ENCODE measurements at places on chromosomes 5 and 9.

DNA sequence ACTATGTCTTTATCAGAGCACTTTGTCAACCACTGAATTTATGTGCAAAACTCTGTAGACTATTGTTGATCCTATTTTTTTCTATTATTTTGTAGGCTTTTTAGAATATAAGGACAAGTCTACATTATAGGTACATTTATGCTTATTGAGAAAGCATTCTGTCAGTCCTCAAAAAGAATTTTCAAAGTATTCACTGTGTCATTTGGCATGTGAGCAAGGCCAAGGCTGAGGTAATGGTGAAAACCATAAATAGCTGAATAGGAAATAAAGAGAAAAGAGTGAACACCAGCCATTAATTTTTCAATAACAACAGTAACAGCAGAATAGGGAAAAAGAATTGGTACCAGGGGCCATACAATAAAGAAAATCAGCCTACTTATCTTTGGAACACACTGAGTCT, 21.0 kb downstream of the SKIC3 start:
- DNase-seq, result no peak

- DNase-seq, result no peak
Observed at GRCh38 chr5:122755783-122756182, 19.1 kb upstream of the SNX2 start.

DNA sequence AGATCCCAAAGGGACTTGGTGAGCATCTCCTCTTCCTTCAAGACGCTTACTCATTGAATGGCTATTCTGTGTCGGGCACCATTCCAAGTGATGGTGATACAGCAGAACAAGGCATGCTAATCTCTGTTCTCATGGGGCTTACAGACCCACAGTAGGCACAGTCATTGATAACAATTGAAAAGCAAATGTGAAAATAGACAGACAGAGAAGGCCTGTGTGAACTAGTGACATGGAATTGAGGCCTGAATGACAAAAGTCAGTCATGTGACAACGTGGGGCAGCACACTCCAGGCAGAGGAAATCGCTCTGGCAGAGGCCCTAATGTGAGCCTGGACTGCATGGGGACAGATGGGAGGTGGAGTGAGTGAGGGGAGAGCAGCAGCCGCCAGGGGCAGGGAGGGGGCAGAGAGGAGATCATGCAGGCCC, 70.7 kb upstream of the CPLX2 start:
- no peak for DNase-seq

DNA sequence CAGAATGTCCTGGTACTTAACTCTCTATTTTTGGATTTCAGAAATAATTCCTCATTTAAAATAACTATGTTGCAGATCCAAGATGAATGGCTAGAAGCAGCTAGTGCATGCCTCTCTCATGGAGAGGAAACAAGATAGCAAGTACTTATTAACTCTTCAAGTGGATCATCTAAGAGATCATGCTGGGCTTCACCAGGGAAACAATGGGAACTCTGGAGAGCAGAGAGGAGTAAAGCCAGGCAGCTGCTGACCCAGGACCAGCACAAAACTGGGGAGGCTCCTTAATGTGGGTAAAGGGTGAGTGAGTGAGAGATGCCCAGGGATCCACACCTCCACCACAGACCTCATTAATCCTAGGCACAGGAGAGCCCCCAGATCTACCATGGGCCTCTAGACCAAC, 897.8 kb upstream of the ACO1 start:
- no peak for DNase-seq

DNA sequence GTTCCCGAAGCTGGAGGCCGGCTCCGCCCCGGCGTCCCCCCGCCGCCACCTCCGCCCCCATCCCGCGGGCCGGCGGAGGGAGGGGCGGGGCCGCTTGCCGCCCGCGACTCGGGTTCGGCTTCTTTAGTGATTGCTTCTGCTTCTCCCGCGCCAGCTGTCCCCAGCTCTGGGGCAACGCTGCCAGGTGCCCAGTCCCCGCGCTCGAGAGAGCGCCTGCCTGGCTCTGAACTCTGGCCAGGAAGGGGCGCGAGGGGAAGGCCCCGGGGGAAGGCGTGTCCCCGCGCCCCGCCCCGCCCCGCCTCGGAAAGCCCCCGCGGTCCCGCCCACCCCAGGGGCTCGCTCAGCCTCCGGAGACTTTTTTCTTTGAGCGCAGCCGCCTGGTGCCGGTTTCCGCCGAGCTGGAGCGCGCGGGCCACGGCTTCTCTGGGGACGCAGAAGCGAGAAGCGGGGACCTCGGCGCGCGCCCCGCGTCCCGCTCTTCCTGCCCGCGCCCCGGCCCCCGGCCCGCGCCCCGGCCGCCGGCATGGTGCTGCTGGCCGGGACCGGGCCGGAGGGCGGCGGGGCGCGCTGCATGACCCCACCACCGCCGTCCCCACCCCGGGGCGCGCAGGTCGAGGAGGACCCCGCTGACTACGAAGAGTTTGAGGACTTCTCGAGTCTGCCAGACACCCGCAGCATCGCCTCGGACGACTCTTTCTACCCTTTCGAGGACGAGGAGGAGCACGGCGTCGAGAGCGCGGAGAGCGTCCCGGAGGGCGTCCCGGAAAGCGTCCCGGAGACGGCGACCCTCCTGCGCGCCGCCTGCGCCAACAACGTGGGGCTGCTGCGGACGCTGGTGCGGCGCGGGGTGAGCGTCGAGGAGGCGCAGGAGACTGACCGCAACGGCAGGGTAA, at the start of gene ANKRD33B:
Gene ANKRD33B, plus strand, starts transcription at position 126 of the 893 bp plus-strand sequence. Its CDS starts 398 bp downstream, at position 524.
- peak; percentile 85 for DNase-seq

- DNase-seq, result no peak
Observed at GRCh38 chr5:108387758-108388157, 5.9 kb upstream of the FBXL17 start.

GRCh38 chr9:69718218-69718617, 41.6 kb downstream of the PTAR1 start:
- no peak for DNase-seq

- peak; percentile 92 for DNase-seq
Observed at GRCh38 chr9:105694190-105694847, at the start of gene TMEM38B. TSS of gene TMEM38B (plus strand) at chr9:105694541. CDS start at chr9:105694661, 120 bp downstream.

DNA sequence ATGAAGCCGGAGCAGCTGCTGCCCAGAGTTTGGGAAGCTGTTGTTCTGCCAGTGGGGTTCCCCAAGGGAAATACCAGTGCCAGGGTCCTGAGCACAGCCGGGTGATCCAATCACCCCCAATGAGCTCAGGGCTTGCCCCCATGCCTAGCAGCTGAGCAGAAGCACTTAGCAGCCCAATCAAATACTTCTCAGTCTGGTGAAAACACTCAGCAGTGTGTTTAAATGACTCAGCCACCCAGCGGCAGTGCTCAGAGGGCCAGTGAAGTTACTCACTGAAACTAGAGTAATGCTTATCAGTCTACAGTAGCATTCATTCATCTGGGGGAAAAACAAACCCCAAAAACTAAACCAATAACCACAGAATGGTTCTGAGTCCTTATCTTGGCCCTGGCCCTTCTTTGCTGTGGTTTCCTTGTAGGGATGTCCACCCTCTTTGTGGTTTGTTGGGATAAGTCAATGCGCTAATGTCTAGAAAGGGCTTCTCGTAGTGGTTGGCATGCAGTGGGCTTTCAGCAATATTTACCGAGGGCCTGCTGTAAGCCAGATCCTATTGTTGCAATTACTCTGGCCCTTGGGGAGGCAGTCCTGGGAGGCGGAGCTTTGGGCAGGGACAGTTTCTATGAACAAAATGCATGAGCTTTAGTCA, 43.1 kb downstream of the LHX2 start:
- no peak for DNase-seq

DNA sequence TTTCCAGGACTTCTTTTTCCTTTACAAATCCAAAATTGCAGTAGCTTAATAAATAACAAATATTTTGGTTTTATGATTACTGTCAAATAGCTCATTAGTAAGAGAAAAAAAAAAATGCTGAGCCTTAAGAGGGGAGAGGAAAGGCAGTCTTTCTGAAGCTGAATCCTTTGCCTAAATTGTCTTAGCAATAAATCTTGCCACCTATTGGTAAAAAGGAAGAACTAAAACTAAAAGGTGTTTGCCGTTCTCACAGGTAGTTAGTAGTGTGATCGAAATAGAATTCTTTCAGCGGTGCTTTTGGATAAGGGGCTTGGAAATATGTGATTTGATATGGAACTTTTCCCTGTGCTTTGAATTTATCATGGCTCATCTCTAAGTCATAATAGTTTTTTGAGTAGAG, 31.2 kb downstream of the PIK3R1 start:
- DNase-seq, result no peak

- peak; percentile 61 for DNase-seq
Observed at GRCh38 chr5:77973253-77973609, 197.1 kb upstream of the TBCA start.

GRCh38 chr5:119131530-119132304, 60.8 kb downstream of the DMXL1 start:
- DNase-seq, result no peak

DNA sequence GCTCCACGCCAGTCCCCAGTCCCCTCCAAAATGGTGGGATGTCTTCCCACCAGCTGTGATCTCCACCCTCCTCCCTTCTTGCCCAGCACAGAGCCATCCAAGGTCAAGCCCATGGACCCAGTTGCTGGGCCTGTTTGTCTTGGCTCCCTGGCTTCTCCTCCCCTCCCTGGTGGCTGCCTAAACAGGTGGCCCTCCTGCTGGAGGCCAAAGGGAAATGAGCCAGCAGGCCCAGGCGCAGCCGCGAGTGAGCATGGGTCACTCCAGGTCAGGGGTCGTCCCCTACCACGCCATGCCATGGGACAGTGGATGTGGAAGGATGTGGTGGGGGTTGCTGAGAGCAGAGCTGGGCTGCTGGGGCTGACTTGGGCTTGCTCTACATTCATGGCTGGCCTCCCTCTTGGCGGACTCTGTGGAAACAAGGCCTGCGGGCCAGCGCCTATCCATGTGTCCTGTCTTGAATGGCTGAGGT, 33.6 kb downstream of the COL15A1 start:
- DNase-seq, result no peak

- DNase-seq, result no peak
Observed at GRCh38 chr9:117725426-117725887, 21.3 kb downstream of the TLR4 start.

- DNase-seq, result no peak
Observed at GRCh38 chr5:57529864-57530263, 47.3 kb upstream of the ACTBL2 start.

DNA sequence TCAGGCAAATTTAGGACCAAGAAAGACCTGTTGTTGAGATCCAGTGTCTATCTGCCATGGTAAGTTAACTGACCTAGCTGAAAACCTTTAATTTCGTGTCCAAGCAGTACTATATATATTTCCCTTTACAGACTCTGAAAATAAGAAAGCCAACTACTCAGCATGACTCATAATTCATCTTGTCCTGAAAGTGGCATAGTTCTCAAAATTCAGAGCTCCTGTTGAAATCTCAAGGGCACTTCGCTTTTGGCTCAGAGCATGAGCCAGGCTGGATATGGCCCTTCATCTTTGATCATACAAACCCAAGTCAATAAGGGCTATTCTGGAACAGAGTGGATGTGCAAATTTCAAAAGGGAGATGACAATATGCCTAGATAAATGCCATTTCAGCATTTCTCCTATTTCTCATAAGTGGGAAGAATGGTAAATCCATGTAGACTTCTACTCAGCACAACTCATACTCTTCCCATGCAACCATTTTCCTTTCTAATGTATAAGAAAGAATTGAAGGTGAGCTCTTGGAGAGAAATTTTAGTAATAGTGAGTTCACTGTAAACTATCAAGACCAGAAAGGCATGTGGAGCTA, 567.9 kb upstream of the DAB2 start:
- no peak for DNase-seq

DNA sequence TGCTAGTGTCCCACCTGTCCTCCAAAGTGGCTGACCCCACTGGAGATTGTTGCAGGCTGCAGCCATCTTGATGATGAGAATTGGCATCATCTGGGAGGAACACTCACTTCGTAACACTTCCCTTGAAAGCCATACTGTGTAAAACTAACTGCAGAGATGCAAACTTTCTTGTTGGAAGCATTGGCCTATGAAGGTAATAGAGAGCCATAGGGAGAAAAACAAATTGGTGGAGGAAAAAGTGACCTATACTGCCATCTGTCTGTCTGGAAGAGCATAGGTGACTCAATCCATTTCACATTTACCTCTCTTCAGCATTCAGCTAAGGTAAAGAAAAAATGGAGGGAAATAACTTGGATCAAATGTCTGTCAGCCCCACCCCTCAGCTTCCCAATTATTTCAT, 473.4 kb downstream of the NTRK2 start:
- DNase-seq, result no peak

DNA sequence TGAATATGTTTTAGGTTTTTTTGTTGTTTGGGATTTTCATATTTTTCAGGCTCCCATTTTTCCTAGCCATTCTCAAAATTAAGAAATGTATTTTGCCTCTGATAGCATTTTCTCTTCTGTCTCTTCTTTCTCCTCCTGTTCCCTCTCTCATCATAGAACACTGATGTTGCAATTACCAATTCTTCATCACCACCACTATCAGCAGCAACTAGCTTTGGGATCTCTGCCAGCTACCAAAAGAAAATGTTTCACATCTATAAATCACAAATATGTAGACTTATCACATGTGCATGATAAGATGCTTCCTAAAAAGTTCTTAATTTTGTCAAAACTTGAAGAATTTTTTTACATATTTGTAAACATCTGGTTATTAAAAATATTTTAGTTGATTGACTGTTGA, 887.1 kb downstream of the MAT2B start:
- no peak for DNase-seq

- DNase-seq, result no peak
Observed at GRCh38 chr5:57176350-57176857, 2.5 kb downstream of the GPBP1 start.

GRCh38 chr9:2017331-2018161, 2.4 kb downstream of the SMARCA2 start:
- DNase-seq, result peak; percentile 62

GRCh38 chr5:96772542-96772941, 35.2 kb downstream of the ERAP1 start:
- DNase-seq, result no peak

GRCh38 chr9:115300874-115301273, 182.9 kb upstream of the TNC start:
- DNase-seq, result no peak

DNA sequence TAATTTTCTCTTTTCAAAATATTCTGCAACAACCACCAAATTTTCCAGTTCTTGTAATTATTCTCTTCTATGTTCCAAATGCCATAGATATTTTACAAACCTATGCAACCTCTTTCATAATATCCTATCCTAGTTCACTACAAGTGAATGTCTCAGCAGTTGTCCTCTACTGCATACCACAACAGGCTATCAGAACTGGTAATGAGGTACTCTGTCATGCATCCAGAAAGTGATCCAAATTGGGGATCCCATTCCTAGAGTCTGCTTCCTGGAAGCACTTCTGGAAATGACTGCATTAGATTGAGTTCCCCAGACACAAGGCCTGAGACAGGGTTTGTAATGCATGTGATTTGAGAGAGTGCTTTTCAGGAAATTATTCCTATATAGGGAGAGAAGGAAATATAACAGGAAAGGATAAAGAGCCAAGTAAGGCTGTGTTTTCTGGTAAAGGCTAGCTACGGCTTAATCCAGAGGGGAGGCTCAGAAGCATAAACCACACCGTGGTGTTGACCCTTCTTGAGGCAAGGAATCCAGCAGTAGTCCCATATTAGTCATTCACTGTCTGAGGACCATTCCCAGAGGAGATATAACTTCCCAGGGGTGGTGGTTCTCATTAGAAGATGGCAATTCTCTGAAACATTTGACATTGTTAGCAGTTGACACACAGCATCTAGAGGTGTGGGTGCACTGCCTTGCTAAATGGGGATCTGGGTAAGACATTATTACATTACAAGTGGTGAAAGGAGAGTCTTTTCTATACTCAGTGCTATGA, 80.3 kb upstream of the FST start:
- DNase-seq, result no peak

GRCh38 chr9:99605016-99605743, 216.5 kb upstream of the NR4A3 start:
- no peak for DNase-seq

- DNase-seq, result no peak
Observed at GRCh38 chr5:154369682-154370081, 76.1 kb upstream of the SAP30L start.

Measured in nephron progenitor cell (in vitro differentiated cells).